Motor neuron (in vitro differentiated cells): ENCODE measurements at places on chromosomes 2 and 18. TPM values are rescaled to one million over a fixed set of nuclear protein-coding genes. Genes with fewer than 3 reads are reported as not detected.

The EPG5 gene
- total RNA-seq: 25.7 and 26.5 TPM in 2 replicates

The NMUR1 gene
- total RNA-seq: 0.24 and 0.34 TPM in 2 replicates

DNA sequence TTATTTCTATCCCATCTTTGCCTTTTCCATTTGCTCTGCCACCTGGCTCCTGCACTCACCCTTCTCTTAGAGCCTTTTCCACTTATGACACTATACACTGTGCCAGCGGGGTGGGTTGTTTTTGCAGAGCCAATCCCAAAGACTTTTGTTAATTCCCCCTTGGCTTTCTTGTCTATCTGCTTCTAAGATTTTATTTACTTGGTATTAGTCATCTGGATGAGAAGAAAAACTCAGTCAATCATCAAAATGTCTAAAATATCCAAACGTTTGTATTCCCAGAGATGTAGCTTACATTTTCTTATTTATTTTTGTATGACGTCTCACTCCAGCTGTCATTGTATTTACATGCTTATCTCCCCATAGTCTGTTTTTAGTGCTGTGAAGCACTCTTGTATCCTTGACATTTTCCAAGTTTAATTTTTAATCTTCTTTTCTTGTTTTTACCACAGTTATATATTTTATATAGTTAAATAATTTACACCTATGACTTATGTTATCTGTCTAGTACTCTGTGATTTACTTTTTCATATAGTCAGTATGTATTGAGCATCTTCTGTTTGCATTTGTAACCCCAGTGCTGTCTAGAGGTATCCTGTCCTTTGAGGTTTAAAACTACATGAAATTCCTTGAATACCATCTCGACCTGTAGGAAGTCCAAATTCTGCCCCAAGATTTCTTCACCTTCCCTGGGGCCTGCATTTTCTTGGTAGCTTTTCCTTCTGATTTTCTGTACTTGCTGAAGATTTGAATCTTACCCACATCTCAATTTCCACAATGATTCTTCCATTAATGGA is 55.1 kb downstream of the COL4A3 start:
- ATAC-seq: no peak

GRCh38 chr2:9681427-9681817 is 50.6 kb upstream of the YWHAQ start:
- ATAC-seq: no peak

GRCh38 chr2:144404586-144405314 is 115.2 kb downstream of the ZEB2 start:
- ATAC-seq: no peak

The PREB gene
- 27.7 and 30.2 TPM in 2 replicates for total RNA-seq
